H7 (cell line): ENCODE measurements at places on chromosomes 3 and 15. TPM values are rescaled to one million over a fixed set of nuclear protein-coding genes. Genes with fewer than 3 reads are reported as not detected.

The GRK7 gene
- 0.04 TPM in 1 of 2 replicates, not detected in the other for total RNA-seq

The PXYLP1 gene
- 16.7 and 16.9 TPM in 2 replicates for total RNA-seq

- DNase-seq: no peak
Observed at GRCh38 chr3:29544701-29545363, 264.0 kb downstream of the RBMS3 start.

- peak; percentile 28 for DNase-seq
Observed at GRCh38 chr3:32603064-32603463, 32.4 kb upstream of the DYNC1LI1 start.

GRCh38 chr3:32443478-32443877, 51.8 kb downstream of the CMTM7 start:
- no peak for DNase-seq

- peak; percentile 91 for DNase-seq
Observed at GRCh38 chr15:101006931-101007691, 88.0 kb downstream of the LRRK1 start.

The CYP19A1 gene
- total RNA-seq: not detected in 2 replicates

The CADPS gene
- 5.2 and 7.1 TPM in 2 replicates for total RNA-seq

GRCh38 chr15:51801391-51801835, 28.0 kb upstream of the TMOD3 start:
- peak; percentile 54 for DNase-seq

GRCh38 chr3:71127052-71127831, 456.3 kb downstream of the FOXP1 start:
- no peak for DNase-seq
